T-helper 1 cell treated with Interleukin-12 subunit alpha and Interleukin-12 subunit beta and Interleukin-4 antibody, amounts not matched to agents 30 ng/mL and 1 ng/mL, for 36 hours (primary cell): ENCODE measurements at places on chromosomes 12 and 14. TPM values are rescaled to one million over a fixed set of nuclear protein-coding genes. Genes with fewer than 3 reads are reported as not detected.

The PLBD1 gene
- total RNA-seq: not detected in 2 replicates

The KRT77 gene
- not detected in 2 replicates for total RNA-seq

The WNT5B gene
- total RNA-seq: 4.7 and 7.0 TPM in 2 replicates

The PUS1 gene
- 61.4 and 62.7 TPM in 2 replicates for total RNA-seq

The SRRM4 gene
- not detected in 2 replicates for total RNA-seq

The KLRC3 gene
- not detected in 2 replicates for total RNA-seq

The KRT83 gene
- total RNA-seq: not detected in 2 replicates

The TAPBPL gene
- total RNA-seq: 63.1 and 72.0 TPM in 2 replicates

The LRRC10 gene
- not detected in 2 replicates for total RNA-seq

The HHIPL1 gene
- 0.05 TPM in 1 of 2 replicates, not detected in the other for total RNA-seq

The NYNRIN gene
- total RNA-seq: 0.12 and 0.17 TPM in 2 replicates

The C12orf56 gene
- total RNA-seq: 0.29 and 0.51 TPM in 2 replicates

The IRAK3 gene
- 4.2 and 4.8 TPM in 2 replicates for total RNA-seq

The M6PR gene
- 170 and 188 TPM in 2 replicates for total RNA-seq

The PMEL gene
- total RNA-seq: not detected in 2 replicates

The OTX2 gene
- total RNA-seq: not detected in 2 replicates

The PRR4 gene
- total RNA-seq: 2.1 and 2.4 TPM in 2 replicates

The DEGS2 gene
- not detected in 2 replicates for total RNA-seq
